Frontal cortex (tissue), 4 donors: ENCODE measurements at places on chromosomes 6 and 20. TPM values are rescaled to one million over a fixed set of nuclear protein-coding genes. Genes with fewer than 3 reads are reported as not detected.

GRCh38 chr6:149336609-149336928, 19.1 kb downstream of the TAB2 start:
- no peak for DNase-seq

DNA sequence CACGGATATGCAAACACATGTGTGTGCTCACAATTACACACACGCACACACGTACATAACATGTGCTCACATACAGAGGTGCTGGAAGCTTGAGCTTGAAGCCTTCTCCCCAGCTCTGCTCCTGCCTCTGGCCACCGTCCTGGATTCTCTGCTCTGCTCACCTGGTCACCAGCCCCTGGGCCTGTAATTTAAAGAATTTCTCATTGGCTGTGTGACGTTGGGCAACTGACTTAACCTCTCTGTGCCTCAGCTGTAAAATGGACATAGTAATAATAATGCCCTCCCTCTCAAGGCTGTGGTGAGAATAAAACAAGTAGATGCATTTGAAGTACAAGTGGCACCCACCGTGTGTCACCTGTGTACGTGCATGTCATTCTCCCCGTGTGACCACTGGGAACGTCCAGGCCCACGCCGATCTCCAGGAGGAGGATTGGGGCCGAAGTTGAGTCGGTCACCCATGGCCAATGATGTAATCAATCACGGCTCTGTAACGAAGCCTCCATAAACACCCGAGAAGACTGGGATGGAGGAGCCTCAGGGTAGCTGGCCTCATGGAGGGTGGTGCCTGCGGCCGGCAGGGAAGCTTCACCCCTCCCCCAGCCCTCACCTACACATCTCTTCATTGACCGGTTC, 160.9 kb upstream of the AFDN start:
- DNase-seq, result no peak

- no peak for DNase-seq
These were observed 20.3 kb downstream of the BCKDHB start for GRCh38 chr6:80126657-80127345.

- DNase-seq, result no peak
These were observed 205.2 kb upstream of the MARCKS start for GRCh38 chr6:113651920-113652319.

DNA sequence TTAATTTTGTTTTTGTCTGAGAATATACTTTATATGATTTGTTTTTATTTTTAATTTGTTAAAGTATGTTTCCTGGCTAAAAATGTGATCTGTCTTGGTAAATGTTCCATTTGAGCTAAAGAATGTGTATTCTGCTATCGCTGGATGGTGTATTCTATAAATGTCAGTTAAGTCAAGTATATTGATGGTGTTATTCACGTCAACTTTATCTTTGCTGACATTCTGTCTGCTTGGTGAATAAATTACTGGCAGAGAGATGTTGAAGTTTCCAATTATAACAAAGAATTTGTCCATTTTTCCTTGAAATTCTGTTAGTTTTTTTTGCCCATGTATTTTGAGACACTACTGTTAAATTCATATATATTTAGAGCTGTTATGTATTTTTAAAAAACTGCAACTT, 1131.8 kb upstream of the GJE1 start:
- no peak for DNase-seq

GRCh38 chr20:15364781-15365180, 1027.4 kb upstream of the FLRT3 start:
- no peak for DNase-seq

DNA sequence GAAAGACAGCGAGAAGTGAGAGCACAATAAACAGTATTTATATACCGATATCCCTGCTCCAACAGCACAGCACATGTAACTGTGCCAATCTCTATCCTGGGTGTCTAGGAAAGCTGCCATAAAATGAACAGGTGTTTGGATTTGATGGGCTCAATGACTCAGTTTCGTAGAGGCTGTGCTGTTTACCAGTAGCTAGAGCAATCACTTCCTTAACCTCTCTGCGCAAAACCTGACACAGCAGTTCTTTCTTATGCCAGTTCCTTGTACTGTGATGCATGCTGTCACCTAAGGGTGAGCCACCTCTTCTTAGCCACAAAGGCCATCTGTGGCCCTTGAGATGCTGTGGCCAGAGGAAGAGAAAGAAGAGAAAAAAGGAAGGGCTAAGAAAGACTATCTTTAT, 59.3 kb downstream of the SHPRH start:
- no peak for DNase-seq

C20orf96 gene
- 7.3 TPM for total RNA-seq

DNA sequence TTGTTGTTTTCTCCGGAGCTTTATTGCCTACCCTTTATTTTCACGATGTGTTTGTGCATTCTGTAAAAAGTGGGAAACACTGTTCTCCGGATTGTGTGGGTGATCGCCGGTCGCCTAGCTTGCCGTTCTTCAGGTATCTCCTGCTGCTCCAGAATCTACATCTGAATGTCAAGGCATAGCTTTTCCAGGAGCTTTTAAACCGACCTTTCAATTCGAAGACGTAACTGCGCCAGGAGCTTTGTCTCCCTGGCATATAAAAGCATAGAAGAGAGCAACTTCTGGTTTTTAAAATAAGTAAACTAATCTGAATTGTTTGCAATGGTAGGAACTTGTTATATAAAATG, 96.0 kb downstream of the HFE start:
- DNase-seq, result no peak

DNA sequence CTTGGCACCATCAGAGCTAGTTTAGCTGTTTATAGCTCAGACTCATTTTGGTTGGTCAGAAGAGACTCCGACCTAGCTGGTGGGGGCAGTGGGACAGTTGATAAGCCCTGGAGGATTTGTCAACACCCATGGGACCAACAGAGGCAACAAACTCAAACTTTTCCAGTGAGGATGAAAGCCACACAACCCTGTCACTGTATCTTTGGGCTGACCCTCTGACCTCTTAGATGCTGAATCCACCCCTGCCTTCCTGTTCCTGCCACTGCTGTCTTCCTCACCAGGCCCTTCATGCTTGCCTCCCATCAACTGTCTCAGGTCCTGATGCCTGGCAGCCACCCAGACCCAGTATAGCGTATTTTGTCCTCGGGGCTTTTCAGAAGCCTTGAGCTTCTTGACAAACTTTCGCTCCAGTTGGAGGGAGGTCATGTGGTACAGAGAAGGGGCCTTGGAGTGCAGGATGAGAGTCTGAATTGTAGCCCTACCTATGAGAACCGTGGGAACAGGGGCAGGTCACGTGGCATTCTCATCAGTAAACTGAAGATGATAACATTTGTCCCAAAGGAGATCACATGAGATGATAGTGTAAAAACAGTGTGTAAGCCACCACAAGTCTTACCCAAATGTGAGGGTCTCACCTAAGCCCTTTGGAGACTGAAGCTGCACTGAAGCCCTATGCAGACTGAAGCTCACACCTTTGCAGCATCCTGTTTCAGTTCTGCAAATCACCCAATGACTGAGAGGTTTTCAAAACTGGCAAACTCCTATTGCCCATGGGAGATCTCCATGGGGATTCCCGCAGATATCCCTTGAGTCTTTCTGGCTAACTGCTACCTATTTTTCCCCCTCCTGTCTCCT, 72.0 kb upstream of the F13A1 start:
- DNase-seq, result no peak

PARD6B gene
- total RNA-seq, result 20.4 TPM

DEFB124 gene
- not detected for total RNA-seq

SULF2 gene
- 18.8 TPM for total RNA-seq

- no peak for DNase-seq
These were observed 3.6 kb downstream of the ATG5 start for GRCh38 chr6:106321940-106322339.

DNA sequence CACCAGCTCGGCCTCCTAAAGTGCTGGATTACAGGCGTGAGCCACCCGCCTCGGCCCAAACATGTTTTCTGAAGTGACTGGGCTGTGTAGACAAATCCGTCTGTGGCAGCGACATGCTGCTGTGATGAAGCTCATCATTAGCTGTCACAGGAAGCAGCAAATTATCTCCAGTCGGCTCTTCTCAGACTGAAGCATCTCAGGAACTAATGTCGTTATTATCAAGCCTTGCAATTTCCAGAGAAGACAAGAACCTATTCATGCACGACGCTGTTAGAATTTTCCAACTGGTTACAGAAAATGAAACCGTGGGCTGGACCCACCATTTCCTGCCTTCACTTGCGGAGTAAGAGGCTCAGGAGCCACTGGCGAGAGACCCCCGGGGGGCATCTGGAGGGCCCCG, 17.1 kb upstream of the NTSR1 start:
- DNase-seq, result no peak

DNA sequence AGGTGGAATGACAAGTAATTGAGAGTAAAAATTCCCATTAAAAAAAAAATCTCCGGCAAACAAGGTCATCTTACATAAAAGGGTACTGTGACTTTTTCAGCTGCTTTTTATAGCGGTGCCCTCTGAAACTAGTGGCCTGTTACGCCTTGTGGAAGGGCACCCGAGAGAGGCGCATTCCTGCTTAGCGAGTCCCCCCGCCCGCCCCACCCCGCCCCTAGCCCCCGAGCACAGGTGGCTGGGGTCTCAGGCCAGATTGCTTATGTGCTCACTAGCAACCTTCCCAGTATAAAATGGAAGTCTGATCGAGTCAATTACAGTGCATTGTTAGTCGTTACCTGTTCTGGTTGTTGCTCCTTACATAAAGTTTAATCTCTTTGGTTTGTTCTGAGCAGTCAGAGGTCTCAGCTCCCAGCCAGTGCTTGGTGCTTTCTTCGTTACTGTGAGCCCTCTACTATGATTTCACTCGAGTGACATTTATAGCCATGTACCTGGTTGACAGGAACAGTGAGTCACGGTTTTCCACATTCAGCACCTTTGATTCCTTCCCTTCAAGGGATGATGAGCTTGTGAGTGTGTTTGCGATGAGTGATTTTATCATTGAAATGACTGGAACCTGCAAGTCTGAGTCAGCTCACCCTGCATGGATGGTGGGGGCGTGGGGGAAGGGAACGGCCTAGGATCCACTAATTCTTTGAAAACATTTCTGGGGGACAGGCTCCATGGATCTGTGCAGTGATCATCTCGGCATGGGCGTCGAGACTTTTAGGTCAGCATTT, 47.6 kb downstream of the ZDHHC14 start:
- no peak for DNase-seq

DNA sequence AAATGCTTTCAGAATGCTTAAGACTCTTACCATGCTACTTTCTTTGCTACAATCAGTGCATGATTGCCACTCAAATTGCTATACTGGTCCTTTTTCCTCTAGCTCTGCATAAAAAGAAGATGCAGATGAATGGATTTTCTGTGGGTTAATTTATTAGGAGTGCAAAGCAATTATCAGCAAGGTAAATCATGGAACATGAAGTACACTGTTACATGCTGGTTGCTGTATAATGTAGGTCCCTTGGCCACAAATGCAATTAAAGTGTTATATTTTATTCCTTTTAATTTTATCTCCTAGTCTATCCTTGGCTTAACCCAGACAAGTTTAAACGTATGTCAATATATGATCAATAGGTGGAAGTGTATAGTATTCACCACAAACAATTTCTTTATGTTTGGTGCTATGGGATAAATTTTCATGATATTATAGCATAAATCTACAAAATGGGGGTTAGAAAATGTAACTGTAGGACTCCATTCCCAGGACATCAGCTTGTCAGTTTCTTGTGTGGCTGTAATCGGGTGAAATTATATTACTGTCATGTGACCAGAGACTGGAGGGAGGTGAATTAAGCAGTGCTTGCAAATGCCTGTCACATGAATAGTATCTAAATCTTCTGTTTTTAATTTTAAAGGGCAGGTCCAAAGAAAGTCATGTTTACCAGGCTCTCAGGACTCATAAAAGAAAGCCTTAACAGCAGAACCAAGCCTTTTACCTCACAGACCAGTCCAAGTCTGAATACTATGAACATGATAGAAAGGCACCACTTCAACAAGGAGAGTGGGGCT, 176.9 kb upstream of the ID4 start:
- no peak for DNase-seq

BPIFB2 gene
- total RNA-seq, result not detected

DNA sequence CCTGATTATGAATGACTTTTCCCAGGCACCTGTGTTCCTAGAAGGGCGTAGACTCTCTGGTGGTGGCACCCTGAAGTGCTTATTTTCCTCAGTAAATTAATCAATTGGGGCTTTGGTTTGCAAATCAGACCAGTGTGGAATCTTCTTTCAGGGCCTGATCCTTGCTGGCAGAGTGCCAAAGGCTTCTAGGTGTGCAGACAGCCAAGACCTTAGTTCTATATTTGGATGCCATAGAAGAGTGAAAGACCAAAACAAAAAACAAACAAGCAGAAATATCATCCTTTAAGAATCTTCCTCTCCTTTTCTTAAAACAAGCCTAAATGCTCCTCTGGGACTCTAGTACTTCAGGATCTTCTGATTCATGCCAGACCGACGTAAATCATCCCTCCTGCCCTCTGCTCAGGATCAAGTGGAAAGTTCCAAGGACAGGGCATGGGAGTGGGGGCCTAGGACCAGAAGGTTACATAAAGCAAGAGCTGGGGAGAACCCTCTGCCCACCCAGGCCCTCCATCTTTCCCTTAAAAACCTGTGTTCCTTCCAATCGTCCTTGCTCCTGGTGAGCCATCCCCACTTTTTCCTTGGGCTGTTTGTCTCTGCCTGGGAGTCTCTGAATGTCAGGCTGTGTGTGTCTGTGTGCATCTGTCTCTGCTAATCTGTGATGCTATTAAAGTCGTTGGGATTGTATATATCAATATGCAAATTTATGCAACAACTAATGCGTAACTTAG, 70.5 kb upstream of the MYLIP start:
- no peak for DNase-seq

GRCh38 chr6:41284726-41285125, 1.8 kb downstream of the TREM1 start:
- no peak for DNase-seq

LMBRD1 gene
- 80.3 TPM for total RNA-seq

- no peak for DNase-seq
These were observed 3.2 kb downstream of the PRRT1 start for GRCh38 chr6:32148289-32149091.

TRIM38 gene
- 0.41 TPM for total RNA-seq

DNA sequence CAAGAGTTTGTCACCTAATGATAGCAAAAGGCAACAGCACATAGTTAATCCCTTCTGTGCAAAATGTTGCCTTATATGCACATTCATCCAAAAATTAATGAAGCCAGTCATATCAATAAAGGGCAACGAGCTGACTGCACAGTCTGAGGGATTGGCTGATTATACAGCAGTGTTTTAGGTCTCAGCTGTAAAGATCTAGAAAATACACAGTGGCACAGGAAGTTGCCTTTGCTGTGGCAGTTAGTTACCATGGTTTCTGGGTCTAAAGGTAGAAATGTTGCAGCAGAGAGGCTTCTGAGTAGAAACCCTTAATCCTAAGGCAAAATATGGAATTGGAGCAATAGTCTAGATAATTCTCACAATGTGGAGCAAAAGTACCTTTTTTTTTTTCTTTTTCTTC, 89.7 kb downstream of the SMPDL3A start:
- no peak for DNase-seq

DNA sequence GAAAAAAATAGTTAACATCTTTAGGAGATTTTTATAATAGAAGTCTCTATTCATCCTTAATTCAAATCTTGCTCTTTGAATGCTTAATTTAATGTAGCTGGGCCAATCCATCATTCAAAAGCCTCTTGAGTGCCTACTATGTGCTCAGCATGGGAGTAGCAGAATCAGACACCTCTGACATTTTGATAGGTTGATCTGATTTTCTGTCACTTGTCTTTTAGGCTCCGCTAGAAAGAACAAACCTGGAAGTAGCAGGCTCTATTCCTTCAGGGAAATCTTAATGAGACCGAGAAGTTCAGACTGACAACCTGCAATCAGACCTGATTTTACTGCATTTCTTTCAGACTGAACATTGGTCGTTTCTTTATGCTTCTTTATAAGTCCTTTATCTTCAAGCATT, 588.6 kb upstream of the MANEA start:
- DNase-seq, result no peak
